Prostate gland (tissue), 2 donors: ENCODE measurements at places on chromosomes 11 and 22. TPM values are rescaled to one million over a fixed set of nuclear protein-coding genes. Genes with fewer than 3 reads are reported as not detected.

Gene OR52N4
- total RNA-seq: not detected

Gene MED15
- total RNA-seq: 87.1 TPM

Gene GPHA2
- not detected for total RNA-seq

Gene MFRP
- total RNA-seq: not detected

Gene PRODH
- 3.1 TPM for total RNA-seq

Gene PIH1D2
- 13.7 TPM for total RNA-seq

Gene SPTBN2
- total RNA-seq: 140 TPM

Gene DDX10
- 18.5 TPM for total RNA-seq

Gene OTOG
- total RNA-seq: 0.34 TPM

Gene KREMEN1
- 19.3 TPM for total RNA-seq

Gene GDPD4
- not detected for total RNA-seq

Gene TRIM34
- 15.5 TPM for total RNA-seq

Gene RTN4RL2
- 2.0 TPM for total RNA-seq

Gene GGTLC3
- total RNA-seq: 2.3 TPM

Gene OR56B1
- not detected for total RNA-seq

Gene OR51I1
- total RNA-seq: not detected

Gene GRIK4
- total RNA-seq: 1.7 TPM

Gene DUSP8
- 17.2 TPM for total RNA-seq

Gene CCDC81
- total RNA-seq: 1.2 TPM

Gene OR10D3
- not detected for total RNA-seq

Gene ACR
- total RNA-seq: not detected

Gene TSGA10IP
- total RNA-seq: 0.68 TPM

Gene TRMT112
- 400 TPM for total RNA-seq

Gene FERMT3
- total RNA-seq: 12.8 TPM

Gene PTPN5
- total RNA-seq: 0.77 TPM

Gene GSTT2B
- total RNA-seq: 16.2 TPM

Gene GLYAT
- not detected for total RNA-seq

Gene PLAAT2
- 2.6 TPM for total RNA-seq

Gene CCS
- 31.0 TPM for total RNA-seq

Gene RIN1
- total RNA-seq: 16.9 TPM

Gene IL18BP
- total RNA-seq: 3.1 TPM

Gene B4GAT1
- 47.0 TPM for total RNA-seq

Gene NTM
- total RNA-seq: not detected

Gene RAPSN
- 1.3 TPM for total RNA-seq

Gene C11orf86
- not detected for total RNA-seq

Gene DTX4
- total RNA-seq: 6.9 TPM

Gene C11orf71
- total RNA-seq: 14.4 TPM

Gene MRGPRX2
- total RNA-seq: not detected

Gene JAML
- total RNA-seq: 2.3 TPM

Gene RBMXL2
- not detected for total RNA-seq

Gene KCNQ1OT1
- 1.0 TPM for total RNA-seq

Gene PLAAT4
- total RNA-seq: 50.8 TPM

Gene GPR83
- total RNA-seq: not detected

Gene TH
- 2.4 TPM for total RNA-seq

Gene KRTAP5-11
- total RNA-seq: not detected

Gene TOMT
- not detected for total RNA-seq
